ENCODE measurements at places on chromosomes 7 and 10.

DNA sequence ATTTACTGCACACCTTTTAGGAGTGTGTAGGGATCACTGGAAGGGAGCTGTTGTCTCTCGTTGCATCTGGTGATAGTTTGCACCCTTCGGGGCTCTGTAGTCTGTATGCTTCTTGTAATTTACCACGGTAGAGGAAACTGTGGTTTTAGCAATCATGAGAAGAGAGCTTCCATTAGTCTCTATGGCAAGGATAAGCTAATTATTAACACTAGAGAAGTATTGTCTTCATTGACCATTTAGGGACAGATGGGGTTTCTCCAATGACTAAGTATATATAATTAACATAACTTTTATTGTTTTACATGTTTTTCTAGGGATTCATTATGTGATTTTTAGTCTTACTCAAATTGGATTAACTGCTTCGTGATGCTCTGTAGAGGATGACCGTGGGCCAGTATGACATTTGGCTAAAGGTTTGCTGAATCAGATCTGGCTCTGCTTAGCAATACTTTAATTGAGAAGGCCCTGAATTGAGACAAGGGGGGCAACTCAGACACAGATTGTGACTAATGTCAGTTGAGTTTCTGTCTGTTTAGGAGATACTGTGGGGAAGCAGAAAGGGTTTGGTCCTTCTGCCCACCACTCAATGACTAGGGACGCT is 8.7 kb downstream of the SLC18A2 start:
- DNase-seq, result no peak

GRCh38 chr10:48472501-48473069 is 132.3 kb downstream of the ARHGAP22 start:
- DNase-seq, result no peak

- DNase-seq, result peak; percentile 58
These were observed 299.8 kb downstream of the HGF start for GRCh38 chr7:81469869-81470723.

- no peak for DNase-seq
These were observed 536.5 kb downstream of the PTPRN2 start for GRCh38 chr7:158050978-158051651.

DNA sequence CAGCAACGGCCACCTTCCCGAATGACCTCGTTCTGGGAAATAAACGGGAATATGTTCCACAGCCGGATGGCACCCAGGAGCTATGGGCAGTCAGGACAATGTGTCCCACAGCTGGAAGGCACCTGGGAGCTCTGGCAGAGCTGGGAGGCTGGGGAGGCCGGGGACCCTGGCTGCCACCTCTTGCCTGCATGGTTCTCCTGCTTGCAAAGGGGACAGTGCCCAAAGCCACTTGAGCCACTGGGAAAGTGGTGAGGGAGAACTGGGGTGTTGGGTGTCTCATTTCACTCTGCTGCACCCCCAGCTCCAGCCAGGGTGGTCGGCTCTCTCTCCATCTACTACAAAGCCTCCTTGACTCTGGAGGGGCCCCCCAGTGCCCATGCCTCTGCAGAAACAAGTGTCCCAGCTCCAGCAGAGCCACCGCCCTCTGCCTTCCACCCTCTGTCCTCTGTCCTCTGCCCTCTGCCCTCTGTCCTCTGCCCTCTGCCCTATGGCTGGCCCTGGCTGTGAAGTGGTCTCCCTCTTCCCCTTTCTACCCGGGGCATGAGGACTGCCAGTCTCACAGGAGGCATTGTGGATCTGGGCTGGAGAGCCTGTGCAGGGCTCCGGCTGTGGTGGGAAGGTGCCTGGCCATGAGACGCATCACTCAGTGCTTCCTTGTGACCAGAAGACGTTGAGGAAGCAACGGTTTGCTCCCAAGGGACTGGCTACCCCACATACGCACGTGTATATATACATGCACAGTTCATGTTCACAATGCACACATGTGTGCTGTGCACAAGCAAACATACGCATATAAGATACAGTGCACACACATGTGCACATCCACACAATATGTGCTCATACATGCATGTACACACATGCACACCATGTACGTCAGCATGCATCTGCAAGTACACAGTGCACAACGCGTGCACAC is 21.5 kb upstream of the INPP5A start:
- DNase-seq, result no peak

DNA sequence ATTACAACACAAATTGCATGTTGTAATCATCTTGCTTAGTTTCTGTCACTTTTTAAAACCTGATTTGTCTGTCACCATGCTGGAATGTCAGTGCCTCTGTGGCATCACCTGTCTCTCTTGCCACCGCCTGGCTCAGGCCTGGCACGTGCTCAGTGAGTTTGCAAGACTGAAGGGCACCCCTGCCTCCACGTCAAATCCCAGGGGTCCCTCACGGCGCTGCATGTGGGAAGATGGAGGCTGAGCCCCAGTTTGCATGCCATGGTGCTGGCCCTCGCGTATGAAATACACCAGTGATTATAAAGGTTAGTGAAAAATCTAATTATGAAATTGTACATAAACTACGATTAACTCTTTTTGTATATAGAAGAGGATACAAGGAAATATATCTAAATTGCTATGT is 51.9 kb upstream of the VIPR2 start:
- DNase-seq, result no peak

GRCh38 chr7:77838929-77839491 is 40.4 kb downstream of the PHTF2 start:
- DNase-seq, result no peak

GRCh38 chr10:132869621-132870020 is 72.7 kb downstream of the CFAP46 start:
- DNase-seq, result no peak

- no peak for DNase-seq
These were observed 3.0 kb downstream of the CALU start for GRCh38 chr7:128742206-128742605.

GRCh38 chr7:140197218-140197890 is 20.6 kb upstream of the KDM7A start:
- DNase-seq, result no peak

GRCh38 chr7:32929430-32930143 is 27.7 kb upstream of the FKBP9 start:
- no peak for DNase-seq

- no peak for DNase-seq
These were observed 731.2 kb downstream of the TNS3 start for GRCh38 chr7:46850563-46851330.

DNA sequence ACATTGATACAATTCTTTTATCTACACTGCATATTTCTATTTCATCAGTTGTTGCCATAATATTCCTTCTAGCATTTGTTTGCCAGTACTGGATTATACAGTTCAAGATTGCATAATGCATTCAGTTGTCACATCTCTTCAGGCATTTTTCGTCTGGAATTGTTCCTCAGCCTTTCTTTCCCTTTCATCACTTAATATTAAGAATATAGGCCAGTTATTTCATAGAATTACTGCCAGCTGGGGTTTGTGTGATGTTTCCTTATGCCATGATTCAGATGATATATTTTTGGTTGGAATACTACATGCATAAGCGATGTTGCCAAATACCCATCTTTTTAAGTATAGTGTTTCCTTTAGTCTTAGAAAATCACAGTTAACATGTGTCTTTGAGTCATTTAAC is 20.8 kb downstream of the KIFBP start:
- no peak for DNase-seq

All from CD14-positive monocyte (primary cell).